ENCODE measurements at places on chromosomes 7 and 10.

DNA sequence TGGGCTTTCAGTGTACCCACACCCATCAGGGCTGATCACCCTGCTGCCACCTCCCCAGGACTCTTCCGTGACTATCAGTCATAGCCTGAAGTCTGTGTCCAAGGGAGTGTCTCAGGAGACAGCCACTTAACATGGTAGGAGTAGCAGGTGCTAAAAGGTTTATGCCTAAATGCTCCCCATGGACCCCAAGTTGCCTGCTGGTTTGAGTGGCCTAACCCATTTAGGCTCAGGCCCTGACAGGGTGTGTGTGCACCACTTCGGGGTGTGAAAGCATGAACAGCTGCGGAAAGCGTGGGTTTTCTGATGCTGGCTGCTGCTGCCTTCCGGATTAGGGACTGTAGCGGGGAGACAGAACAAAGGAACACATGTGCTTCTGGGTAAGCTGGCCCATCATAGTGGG lies 93.2 kb upstream of the SAMD8 start:
- DNase-seq, result no peak

DNA sequence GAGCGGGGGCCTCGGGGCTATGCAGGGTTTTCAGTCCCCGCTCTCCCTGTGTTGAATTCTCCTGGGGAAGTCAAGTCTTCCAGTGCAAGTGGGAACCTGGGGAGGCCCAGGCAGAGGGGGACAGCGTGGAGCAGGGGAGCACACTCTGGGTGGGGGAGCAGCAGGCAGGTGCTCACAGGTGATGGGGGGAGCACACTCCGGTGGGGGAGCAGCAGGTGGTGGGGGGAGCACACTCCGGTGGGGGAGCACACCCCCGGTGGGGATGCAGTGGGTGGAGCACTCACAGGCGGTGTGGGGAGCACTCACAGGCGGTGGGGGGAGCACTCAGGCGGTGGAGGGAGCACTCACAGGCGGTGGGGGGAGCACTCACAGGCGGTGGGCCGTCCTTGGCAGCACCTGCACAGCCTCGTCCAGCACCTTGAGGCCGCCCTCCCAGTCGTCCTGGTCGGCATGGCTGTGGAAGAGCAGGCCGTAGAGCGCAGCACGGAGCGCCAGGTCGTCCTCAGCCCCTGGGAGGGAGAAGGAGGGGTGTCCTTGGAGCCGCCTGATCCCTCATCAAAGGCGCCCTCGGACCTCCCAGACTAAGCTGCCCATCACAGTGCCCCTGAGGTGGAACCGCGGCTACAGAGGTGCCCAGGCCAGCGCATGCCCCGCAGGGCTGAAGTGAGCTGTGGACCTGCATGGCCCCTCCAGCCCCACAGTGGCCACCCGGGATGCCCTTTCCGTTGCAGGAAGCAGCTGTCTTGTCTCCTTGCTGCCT lies 56.7 kb downstream of the CFAP46 start:
- no peak for DNase-seq

DNA sequence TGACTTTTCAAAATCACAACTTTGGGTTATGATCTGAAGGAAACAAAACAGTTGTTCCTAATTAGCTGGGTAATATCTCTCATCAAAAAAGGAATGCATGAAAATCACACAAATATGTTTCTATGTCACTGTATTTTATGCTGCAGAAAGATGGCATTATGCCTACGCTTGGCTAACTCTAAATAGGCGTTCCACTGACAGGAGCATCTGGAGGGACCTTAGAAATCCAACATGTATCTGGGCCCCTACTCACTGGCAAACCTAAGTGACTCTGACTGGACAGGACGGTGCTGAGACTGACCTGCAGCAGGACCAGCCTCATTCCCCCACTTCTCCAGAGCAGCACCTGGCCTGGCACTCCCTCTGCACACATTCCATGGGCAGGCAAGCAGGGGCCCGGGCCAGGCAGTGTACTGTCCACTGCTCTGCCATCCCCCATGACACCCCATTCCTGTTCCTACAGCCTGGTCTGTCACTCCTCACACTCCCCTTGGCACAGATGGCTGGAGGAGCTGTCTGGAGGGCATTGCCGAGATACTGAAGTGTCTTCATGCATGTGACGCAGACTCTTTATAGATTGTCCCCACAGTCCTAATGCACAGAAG lies 2.6 kb upstream of the MYL7 start:
- no peak for DNase-seq

DNA sequence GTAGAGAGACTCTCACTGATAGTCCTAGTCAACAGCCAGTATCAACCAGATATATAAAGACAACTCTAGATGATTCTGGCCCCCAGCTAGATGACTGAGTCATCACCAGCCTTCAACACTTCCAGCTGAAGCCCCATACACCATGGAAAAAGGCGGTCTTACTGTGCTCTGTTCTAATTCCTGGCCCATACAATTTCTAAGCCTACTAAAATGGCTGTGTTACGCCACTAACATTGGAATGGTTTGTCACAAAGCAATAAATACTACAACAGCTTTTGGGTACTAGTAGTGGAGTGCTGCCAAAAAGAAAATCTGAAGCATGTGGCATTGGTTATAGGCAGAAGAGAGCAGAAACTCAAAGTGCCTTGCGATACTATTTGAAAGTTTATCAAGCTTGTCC lies 13.0 kb upstream of the TES start:
- DNase-seq, result no peak

DNA sequence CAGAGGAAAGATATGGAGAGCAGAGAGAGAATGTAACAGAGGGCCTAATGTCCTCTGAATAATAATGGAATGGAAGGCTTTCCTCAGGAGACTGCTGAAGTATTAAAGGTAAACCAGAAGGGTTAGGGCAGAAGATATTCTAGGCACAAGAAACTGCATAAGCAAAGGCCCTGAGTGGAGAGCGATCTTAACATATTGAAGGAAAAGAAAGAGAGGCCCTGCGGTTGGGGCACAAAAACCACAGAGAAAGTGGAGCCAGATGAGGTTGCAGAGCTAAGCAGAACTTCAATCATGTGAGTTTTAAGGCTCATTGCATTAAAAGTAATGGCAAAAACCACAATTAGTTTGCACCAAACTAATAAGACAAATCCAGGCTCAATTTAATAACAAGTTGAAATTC lies 115.8 kb upstream of the VSTM2A start:
- no peak for DNase-seq

GRCh38 chr7:107773027-107773426 lies 29.1 kb downstream of the CBLL1 start:
- no peak for DNase-seq

DNA sequence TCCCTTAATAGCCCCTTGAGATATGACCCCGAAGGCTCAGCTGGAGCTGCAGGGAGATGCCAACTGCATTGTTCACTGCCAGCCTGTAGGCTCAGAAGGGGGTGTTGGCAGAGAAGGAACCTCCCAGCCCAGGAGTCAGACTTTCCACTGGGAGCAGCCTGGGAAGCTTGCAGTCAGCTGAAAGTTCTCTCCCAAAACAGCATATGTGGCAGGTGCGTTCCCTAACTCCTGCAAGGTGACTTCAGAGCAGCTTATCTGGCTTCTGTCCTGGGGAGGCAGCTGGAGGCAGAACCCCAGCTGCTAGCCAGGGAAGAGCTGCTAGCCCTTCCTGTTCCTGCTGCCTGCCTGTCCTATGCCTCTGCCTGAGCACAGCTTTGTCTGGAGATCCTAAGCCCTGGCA lies 8.1 kb downstream of the SFTPA2 start:
- DNase-seq, result no peak

- DNase-seq, result no peak
Observed at GRCh38 chr7:129864042-129864441, 88.7 kb downstream of the UBE2H start.

DNA sequence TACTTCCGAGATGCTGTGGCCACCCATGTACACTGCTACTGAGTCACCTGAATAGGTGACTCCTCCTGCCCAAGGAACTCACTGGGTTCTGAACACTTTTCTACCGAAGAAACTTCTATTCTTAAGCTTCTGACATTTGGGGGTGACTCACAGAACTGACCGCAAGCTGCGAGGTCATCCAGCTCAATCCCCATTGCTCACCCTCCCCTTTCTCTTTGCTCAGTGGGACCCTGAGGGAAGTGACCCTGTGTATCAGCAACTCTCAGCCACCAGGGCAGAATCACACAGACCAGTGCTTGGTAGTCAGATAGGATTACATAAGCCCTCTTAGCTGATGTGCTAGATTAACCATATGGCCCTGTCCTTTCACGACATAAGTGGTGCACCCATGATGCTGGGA lies 46.3 kb downstream of the INSYN2A start:
- no peak for DNase-seq

DNA sequence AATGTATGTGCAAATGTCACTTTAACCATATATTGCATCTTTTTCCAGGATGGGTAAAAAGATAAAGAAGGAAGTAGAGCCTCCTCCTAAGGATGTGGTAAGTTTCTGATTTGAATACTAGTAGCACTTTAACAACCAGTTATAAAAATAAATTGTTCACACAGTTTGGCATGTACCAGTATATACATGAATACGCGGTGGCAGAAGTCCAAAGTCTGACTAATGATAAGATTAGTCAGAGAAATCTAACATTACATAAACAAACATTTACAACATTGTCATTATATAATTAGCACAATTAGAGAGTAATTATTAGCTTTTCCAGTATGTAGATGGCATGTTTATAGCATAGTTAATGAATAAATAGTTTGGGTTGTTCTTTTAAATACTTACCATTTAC lies 4.1 kb downstream of the ARMC3 start:
- DNase-seq, result no peak

GRCh38 chr7:124269774-124270173 lies 236.9 kb upstream of the TMEM229A start:
- no peak for DNase-seq
